ENCODE measurements at places on chromosomes 13 and 19.

DNA sequence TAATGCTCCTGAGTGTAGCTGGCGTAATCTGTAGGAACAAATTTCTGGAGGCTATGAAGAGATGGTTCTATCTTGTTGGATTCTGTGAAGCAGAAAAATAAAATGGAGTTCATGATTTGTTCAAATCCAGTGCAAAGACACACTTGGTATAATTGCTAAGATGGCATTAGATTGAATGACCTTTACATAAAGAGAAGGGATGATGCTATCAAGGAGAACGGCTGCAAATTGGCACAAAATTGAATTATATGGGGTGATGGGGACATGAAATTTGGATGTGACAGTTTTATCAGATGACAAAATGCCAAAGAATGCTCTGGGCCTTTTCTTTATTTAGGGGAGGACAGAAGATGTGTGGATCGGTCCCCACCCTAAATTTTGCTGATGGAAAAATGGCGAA lies 4.0 kb downstream of the METTL21C start:
- DNase-seq, result no peak

DNA sequence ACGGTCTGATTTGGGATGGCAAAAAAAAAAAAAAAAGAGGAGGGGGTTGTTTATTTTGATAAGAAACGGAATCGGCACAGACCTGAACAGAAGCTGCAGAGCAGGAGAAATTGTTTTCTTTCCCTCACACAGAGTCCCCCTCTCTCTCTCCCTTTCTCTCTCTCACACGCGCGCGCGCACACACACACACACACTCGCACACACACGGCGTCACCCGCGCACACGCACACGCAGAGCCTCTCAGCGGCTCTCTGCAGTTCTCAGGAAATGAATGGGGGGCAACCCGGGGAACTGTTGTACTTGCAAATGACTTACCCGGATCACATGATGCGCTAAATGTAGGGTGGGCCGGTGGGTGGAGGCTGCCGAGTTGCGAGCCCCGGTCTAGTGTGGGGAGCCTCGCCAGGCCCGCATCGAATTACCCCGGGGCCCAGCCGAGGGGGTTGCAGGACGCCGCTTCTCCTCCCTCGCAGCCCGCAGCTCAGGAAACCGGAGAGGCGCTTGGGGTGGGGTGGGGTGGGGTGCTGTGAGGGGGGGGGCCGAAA lies 475 bp downstream of the KLF12 start:
- peak; percentile 90 for DNase-seq

DNA sequence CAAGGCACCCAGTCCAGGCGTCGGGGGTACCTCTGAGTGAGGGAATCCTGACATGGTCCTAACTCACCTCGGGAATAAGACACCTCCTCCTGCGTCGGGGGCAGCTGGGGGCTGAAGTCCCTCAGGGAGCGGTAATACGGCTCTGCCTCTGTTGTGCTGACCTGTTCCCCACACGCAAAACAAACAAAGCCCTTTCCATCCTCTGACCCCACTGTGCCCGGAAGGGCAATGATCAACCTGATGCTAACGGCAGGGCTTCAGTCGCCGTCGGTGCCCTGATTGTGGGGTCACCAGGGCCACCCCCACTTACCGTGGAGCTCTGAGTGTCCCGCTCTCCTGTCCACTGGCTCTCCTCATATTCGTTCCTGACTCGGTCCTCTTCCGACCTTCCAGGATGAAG lies 18.3 kb upstream of the PRODH2 start:
- no peak for DNase-seq

DNA sequence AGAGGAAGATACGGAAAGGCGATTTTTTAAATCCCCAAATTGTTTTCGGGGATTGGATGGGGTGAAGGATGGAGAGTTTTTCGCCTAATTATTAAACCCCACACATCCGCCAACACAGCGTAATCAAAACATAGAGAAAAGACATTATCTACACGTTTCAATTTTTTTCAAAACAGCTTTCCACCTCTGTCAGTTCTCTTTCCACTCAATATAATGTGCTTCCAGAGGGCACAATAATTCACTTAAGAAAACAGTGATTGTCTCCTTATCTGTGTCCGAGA lies 435 bp upstream of the OBI1 start:
- DNase-seq, result no peak

GRCh38 chr19:5289060-5289990 lies 51.3 kb downstream of the PTPRS start:
- DNase-seq, result no peak

DNA sequence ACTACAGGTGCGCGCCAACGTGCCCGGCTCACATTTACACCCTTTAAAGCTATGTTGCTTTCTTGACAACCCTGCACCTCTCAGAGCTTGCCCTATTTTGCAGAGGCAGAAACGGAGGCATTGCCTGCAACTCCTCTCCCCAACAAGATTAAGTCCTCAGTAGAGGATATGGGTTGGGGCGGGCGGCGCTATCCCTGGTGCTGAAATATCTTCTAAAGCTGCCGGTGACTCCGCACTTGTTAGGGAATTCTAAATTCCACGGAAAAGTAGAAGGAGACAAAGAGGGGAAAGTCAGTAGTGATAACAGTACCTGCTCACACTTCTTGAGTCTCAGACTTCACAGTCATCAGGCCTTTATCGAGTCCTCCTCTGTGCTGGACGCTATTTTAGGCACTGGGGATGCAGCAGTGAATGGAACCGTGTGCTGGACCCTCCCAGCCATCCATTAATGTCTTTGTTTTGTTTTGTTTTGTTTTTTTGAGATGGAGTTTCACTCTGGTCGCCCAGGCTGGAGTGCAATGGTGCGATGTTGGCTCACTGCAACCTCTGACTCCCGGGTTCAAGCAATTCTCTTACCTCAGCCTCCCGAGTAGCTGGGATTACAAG lies 18.0 kb downstream of the SLC5A5 start:
- no peak for DNase-seq

GRCh38 chr13:95643936-95644598 lies 439 bp downstream of the DZIP1 start:
- DNase-seq, result no peak

DNA sequence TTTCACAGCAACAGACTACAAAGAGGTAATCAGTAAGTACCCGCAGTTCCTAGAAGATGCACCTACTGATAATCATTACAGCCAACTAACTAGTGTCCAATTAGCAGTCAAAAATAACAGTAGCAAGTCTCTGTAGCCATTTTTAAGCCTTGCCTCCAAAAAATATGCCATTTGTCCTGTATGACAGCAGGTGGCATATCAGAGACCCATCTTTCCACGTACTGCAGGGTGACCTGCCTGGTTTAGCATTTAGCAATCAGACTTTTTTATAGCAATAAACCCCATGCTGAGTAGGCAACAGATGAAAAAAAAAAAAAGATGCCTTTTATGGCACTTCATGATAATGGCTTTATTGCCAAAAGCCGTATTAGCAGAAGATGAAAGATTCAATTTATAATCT lies 155.3 kb upstream of the LSM14A start:
- no peak for DNase-seq

- no peak for DNase-seq
Measured at GRCh38 chr19:31708520-31708919, 359.3 kb upstream of the TSHZ3 start.

DNA sequence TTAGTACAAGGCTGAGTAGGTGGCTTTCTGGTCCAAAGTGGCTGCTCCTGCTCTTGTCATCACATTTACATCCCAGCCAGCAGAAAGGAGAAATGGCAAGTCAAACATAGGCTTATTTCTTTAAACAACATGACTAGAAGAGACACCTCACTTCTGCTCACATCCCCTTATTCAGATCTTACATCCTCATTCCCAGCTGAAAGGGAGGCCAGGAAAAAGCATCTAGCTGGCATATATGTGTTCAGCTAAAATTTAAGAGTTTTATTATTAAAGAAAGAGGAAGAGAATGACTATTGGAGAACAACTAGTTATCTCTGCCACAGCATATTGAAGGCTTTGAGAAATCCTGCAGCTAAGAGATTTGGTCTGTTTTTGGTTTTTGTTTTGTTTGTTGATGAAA lies 34.1 kb downstream of the RGCC start:
- no peak for DNase-seq

DNA sequence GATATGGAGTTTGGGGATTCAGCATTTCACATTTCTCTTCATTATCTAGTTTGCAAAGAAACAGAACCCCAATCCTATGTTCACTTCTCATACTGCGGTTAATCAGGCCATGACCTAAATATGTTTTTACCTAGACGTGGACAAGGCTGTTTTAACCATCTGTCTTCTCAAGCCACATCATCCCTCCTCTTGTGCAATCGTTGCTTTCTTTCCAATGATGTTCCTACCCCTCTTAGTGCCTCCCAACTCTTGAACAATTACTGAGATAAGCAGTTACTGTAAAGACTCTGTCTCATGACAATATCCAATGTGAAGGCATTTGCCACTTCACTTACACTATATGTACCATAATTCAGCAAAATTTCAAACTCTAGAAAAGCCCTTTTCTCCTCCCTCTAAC lies 406.2 kb downstream of the LIG4 start:
- DNase-seq, result no peak

DNA sequence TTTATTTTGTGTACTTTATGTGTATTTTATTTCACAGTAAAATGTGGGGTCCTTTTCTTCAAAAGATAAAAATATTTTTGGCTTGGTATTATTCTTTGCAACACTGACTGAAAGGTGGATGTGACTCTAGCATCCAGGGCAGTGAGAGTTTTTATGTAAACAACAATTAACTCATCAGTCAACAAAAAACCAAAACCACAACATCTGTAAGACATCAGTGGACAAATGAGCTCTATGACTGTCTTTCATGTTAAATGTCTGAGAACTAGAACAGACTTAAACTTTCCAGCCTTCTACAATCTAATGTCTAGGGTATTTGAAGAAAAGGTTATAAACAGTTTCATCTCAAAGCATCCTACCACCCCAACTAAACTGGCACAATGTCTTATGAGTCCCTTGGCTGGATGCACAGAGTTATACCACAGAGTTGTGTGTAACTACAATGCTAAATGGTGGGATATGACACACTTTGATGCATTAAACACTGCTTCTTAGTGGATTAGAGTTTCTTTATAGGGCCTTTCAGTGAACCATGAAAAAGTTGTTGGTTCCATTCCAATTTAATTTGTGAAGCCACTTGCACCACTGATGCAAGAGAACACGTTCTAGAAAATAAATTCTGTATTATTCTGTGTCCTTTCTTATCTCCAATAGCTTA lies 544.2 kb upstream of the KLF12 start:
- no peak for DNase-seq

DNA sequence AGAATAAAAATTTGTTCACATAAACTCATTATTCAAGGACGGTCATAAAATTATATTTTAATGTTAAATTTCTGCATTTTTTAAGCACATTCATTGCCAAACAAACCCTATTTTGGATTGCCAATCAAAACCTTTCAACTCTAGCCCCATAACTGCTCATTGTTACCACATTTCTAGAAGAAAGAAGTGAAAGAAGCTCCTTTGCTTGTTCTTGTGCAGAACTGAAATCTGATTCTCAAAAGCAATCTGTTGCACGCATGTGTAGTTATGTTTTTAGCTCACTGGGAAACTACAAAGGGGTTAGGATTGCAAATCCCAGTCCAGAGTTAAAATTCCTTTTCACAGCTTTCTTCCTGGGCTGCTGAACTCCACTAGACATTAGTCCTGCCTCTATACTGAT lies 109.5 kb upstream of the MIR17HG start:
- no peak for DNase-seq

GRCh38 chr19:41366089-41366488 lies 2.1 kb upstream of the B9D2 start:
- no peak for DNase-seq

- no peak for DNase-seq
Measured at GRCh38 chr13:26957182-26957581, 196.6 kb upstream of the GPR12 start.

DNA sequence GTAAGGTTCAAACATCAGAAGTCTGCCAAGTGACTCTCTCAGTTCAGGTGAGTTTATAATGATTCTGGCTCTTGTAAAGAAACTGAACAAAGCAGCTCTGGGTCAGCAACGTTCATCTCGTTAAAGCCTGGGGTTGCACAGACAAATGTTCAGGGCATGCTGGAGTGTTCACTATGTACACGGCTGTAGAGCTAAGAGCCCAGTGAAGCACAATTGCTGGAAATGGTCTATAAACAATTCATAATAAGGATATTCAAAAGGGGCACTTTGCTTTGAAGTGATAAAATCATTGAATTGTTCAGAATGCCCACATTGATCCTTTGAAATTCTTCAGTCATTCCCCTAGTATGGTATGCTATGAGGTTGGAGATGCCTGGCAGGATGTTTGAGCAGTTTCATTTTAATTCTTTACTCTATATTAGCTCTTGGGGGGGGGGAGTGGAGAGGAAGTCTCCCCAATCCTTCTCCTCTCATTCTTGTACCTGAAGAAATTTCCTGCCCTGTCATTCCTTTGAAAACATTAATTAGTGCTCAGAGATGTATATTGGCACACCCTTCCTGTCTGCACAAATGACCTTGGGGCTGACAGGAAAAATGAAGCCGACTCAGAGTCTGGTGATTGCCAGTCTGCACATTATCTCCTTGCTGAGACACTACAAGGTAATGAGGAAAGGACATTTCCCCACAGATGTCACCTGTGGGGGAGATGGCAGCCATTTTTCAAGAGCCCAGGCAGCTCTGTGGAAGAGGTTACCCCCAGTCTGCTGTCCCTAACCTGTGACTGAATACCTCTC lies 145.5 kb downstream of the DLEU7 start:
- DNase-seq, result no peak

- DNase-seq, result no peak
Measured at GRCh38 chr19:56132316-56132822, 8.7 kb upstream of the ZNF444 start.

- DNase-seq, result no peak
Measured at GRCh38 chr13:35940734-35941133, 190.4 kb downstream of the DCLK1 start.

- no peak for DNase-seq
Measured at GRCh38 chr13:99981735-99982035, at the start of gene ZIC2. Gene ZIC2 (plus strand): TSS chr13:99981784. CDS start chr13:99982065, 281 bp downstream.

DNA sequence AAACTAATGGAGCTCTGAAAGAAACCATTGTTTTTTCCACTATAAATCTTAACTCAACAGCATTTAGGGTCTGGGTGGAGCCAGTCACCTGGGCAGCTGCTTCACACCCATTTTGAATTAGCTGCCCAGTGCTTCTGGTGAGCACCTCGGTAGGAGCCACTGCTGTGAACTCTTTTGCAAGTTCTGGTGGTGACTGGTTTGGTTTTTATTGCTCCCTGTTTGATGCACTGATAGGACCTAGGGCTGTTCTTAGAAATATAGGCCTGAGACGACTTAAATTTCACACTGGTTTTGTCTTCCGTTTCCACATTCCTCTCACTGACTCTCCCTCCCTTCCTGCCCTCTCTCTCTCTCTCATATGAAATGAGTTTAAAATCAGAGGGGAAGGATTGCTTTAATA lies 103.9 kb downstream of the GGACT start:
- no peak for DNase-seq
